ENCODE measurements at places on chromosomes 2 and 18.

GRCh38 chr2:188897096-188897495 is 77.1 kb upstream of the COL3A1 start:
- DNase-seq: no peak

DNA sequence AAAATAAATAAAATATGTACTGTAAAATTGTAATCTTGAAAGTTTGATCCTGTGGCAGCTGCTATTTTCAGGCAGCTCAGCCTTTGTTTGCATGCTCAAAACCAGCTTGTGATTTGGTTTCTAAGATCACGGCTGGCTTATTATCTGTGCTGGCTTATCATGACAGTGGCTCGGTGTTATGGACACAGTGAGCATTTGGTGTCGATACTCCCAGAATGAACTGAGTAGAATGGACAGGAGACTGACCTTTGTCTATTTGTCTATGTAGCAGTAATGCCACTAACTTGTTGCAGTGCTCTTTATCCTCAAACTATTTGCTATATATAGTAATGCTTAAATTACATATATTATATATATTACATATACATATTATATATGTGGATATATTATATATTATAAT is 58.8 kb downstream of the NEDD4L start:
- DNase-seq: no peak

DNA sequence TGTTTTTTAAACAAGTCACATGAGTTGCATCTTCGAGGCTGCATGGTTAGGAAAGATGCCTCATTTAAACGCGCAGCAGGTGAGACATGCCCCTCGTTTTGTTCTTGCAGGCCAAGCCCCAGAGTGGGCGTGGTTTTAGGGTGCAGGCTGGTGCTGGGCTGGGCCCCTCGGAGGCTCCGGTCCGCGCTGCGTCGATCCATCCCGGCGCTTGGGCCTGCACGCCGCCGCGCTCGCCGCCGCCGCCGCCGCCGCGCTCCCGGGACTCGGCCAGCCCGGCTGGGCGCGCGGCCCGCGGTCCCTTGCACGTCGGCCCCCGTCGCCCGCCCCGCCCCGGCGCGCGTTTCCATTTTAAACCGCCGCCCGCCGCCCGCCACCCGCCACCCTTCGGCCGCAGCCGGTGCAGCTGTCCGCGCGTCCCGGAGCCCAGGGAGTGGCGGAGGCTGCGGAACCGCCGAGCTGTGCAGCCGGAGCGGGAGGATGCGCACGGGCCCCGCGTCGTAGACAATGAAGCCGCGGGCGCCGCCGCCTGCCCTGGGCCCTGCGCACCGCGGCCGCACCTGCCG is 175.5 kb downstream of the AGAP1 start:
- DNase-seq: no peak

- DNase-seq: no peak
Measured at GRCh38 chr2:236975766-236976165, 109.9 kb upstream of the COPS8 start.

DNA sequence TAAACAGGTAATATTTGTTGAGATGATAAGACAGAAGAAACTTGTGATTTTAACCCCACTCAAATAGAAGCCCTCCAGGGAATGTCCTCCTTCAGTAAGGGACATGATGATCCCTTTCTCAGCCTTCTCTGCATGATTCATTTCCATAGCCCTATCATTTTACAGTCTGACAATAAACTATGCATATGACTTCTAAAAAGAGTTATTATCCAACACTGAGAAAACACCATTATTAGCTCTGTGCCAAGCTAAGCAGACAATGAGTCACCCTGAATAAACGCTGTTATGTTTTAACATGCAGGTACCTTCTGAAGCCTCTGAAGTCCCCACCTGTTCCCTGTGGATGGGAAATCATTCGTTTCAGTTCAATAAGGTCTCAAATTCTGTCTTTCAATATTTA is 54.7 kb downstream of the DTNB start:
- no peak for DNase-seq

DNA sequence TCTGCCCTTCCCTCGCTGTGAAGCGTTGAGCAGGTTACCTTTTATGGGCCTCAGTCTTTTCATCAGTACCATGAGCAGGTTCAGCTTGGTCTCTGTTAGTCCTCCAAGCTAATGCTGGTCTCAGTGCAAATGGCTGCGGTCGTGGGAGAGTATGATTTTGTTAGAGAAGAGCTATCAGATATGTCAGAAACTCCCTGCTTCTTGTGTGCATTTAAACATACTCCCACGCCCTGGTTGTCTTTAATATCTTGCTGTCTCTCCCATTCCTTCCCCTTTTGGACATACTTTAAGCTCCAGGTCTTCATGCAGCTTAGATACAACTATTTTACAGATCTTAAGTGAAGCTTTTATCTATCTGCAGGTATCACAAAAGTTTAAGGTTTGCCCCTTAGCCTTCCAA is 62.9 kb downstream of the EFR3B start:
- DNase-seq: no peak

DNA sequence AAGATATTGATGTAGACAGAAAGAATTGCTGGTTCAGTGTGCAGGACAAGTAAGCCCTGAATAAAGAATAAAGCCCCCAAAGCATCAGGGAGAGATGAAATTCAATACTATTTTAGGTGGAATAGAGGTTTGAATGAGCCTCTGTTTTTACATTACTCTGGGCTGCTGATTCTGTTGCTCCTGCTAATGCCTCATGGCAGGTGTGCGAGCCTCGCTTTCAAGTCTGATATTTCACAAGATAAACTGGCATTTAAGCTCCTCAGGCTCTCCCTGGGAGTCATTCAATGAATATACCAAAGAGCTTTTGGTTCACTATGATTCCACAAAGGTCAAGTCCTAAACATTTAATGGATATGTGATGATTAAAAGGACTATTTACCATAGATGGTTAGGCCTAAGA is 601.0 kb upstream of the SLC39A10 start:
- DNase-seq: no peak

DNA sequence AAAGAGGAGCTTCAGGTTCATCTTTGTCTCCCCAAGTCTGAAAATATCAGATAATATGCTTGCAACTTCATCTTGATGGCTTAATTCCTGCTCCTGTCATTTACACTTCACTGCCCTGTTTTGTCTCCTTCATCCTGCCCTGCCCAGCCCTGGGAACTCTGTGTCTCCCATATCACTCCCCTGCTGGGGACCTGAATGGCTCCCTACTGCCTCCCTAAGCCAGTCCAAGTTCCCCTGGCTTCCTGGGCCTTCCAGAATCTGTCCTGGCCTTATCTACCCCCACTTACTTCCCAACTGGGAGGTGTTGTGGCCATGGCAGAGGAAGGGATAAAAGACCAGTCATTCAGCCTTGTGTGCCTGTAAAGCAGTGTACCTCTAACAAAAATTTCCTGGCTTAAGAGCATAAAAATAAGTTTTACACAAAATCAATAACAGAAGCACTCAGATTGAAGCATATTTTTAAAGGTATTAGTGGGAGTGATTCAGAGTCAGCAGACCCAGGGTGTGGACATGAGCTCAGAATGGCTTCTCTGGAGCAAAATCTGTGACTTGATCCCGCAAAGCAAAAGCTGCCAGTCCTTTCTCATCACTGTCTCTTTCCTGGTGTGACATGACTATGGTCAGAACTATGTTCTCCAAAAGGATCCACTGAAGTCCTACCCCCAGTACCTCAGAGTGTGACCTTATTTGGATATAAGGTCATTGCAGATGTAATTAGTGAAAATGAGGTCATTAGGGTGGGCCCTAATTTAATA is 59.1 kb downstream of the INO80C start:
- DNase-seq: no peak

DNA sequence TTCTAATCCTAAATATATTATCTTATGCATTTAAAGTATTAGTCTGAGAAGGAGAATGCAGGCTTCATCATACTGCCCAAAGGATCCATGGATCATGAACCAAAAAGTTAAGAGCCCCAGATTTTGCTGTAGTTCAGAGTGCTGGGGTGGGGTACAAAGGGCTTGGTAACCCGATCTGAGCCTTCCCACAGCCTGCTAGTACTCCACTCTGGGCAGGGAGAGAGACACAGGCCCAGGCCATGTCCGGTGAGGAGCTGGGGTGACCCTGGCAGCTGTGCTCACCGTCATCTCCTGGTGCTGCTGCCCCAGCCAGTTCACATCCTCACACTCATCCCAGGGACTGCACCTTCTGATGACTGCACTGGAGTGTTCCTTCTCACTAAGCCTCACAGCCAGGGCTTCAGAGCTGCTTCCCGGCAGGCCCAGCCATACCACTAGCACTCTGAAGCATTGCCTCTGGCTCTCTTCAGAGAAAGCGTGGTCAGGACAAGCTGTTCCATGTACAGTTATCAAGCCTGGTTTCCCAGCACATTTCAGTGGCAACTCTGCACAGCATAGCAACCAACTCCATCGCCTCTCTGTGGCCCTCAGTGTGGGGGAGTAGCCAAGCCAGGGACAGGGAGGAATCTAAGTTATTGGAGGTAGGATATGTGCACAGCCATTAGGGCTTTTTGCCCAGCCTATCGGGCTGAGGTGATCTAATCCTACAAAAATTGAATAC is 189.0 kb upstream of the CTAGE1 start:
- no peak for DNase-seq

DNA sequence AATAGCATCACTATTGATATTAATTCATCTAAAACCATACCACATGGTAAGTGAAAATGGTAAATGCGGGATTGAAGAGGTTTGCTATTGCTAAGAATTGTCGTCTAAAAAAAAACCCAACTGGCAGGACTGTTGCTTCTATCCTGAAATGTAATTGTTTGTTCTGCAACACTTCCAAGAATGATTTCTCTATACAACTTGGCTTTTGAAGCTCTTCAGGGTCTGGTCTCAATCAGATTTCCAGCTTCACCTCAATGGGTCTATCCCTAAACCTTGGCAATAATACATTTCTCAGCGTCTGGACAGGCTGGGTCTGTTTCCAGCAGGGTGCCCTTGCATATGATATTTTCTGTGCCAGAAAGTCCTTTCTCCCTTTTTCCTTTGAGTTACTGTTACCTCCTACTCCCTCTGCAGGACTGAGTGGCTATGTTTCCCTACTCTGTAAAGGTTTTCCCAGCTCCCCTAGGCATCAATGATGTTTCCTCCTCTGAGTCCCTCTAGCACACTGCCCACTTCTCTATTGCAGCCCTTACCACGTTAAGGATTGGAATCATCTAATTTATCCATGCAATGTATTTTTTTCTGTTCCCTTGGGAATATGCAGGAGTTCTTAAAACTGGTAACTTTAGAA is 118.2 kb upstream of the REV1 start:
- DNase-seq: no peak

DNA sequence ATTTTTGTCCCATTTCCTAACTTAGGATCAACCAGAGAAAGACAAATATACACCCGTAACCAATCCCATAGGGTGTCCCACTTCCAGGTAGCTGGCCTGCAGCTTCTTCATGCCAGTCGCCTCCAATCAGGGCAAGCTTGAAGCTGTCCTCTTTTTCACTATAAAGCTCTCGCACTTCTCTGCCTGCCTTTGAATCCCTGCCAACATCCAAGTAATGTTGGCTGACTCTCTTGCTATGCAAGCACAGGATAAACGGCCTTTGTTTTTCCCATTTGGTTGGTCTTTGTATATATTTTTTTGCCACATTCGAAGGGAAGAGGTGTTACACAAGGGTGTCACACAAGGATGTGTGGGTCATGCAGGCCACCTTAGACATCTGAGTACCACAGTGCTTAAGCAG is 388.8 kb downstream of the CBLN2 start:
- no peak for DNase-seq

DNA sequence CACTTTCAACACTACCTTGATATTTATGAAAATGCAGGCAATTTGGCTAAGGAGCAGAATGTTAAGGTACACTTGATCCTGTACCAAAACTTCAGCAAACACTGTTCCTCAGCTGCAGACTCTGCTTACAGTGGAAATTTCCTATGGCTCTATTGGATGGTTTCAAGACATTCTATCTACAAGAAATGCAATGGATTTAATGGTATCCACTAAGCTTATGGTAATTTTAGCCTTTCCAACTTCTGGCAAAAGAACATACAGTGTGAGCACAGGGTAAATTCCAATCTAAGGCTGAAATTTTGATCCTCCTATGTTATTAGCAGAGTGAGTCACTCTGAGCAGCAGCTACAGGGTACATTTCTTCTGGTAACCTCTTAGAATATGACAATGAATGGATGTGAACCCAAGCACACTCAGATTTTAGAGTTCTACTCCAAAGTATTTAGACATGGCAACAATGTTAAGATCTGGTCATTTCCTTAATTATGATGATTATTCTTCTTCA is 361.8 kb upstream of the PIK3C3 start:
- no peak for DNase-seq

- no peak for DNase-seq
Measured at GRCh38 chr2:27270670-27271069, 4.6 kb upstream of the DNAJC5G start.

- DNase-seq: no peak
Measured at GRCh38 chr2:158412206-158412605, 44.3 kb downstream of the CCDC148 start.

GRCh38 chr2:100230754-100231153 is 88.4 kb upstream of the AFF3 start:
- no peak for DNase-seq

DNA sequence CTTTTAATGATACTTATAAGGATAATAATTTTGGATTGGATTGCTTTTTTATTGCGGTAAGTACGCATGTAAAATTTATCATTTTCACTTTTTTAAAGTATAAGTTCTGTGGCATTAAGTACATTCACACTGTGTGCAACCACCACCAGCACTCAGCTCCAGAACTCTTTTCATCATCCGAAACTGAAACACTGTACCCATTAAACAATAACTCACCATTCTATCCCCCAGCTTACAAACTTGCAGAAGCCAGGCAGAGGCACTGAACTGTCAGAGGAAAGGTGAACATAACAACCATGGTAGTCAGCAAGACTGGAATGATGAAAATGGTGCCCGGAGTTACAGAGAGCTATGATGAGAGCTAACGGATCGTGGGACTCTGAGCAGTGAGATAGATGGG is 465.9 kb downstream of the ADCYAP1 start:
- DNase-seq: no peak

DNA sequence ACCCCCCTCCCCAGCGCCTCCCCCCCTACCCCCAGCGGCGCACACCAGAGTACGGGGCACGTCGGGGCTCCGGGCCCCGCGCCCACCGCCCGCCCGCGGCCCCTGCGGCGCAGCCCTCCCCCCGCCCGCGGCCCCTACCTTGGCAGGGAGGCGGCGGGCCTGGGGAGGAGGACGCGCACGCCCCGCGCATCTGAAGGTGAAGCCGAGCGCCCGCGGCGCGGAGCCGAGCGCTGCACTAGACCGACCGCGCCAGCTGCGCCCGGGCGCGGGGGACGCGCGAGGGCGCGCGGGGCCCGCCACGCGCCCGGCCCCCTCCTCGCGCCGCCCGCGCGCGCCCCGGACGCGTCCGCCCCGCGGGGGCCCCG is at the start of gene ZNF516:
Gene ZNF516 (minus strand): TSS at position 237 of the 365 bp plus-strand sequence. CDS start 52,188 bp downstream, outside the sequence.
- DNase-seq: no peak

DNA sequence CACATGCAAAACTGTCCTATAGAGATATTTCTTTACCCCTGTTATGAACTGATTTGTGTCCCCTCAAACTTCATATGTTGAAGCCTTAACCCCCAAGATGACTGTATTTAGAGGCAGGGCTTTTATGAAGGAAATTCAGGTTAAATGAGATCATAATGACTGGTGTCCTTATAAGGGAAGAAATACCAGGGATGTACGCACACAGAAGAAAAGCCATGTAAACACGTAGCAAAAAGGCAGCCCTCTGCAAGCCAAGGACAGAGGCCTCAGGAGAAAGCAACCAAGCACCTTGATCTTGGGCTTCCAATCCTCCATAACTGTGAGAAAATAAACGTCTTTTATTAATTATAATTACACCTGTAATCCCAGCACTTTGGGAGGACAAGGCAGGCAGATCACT is 101.3 kb upstream of the NDUFV2 start:
- no peak for DNase-seq

GRCh38 chr18:36813824-36814223 is 15.0 kb downstream of the TPGS2 start:
- no peak for DNase-seq
